Aorta (tissue), 5 donors: ENCODE measurements at places on chromosomes 7 and 10. TPM values are rescaled to one million over a fixed set of nuclear protein-coding genes. Genes with fewer than 3 reads are reported as not detected.

DNA sequence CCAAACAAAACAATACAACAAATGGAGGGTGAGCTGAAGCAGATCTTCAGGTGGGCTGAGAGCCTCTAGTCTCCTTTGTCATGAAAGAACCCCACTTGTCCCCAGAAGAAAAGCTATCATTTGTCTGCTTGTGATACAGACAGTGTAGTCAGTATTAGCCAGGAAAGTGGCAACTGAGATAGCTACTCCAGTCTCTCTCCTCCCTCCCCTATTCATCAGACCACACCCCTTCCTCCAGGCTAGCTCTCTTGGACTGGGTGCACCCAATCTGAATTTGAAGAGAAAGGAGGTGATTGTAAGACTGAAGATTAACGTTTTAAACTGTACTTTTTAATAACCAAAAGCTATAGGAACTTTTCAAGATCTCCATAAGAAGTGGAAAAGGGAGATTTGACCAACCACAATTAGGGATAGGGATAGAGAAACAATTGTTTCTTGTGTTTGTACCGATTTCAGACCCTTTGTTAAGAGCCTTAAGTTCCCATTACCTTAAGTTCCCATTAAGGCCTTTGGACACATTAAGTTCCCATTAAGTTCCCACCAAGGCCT, 14.1 kb downstream of the BMPR1A start:
- DNase-seq = no peak

DNA sequence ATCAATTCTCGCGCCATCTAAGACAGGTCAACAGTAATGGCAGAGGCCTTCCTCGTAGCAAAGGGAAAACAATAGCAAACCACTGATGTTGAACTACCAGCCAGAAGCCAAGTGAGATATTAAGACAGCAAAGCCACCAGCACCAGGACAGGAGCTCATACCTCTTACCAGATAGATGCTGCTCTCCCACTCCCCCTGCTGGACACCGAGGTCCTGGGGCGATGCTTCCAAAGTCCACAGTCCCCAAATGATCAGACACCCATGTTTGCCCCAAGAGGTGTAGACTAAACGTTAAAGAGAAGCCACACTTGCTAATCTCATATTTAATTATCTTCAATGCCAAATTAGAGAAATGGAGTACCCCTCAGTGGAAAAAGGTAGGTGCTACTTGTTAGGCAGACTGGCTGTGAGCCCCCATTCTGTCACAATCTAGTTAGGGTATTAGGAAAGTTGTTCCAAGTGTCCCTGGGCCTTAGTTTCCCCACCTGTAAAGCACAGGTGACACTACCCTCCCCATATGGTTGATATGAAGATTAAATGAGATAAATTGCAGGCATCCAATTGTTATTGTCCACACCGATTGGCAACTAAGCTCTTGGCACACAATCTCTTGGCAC, 39.9 kb downstream of the TOMM7 start:
- peak; percentile 80 for DNase-seq

- DNase-seq = peak; percentile 40
Observed at GRCh38 chr10:132392811-132393694, 3.9 kb upstream of the PWWP2B start.

- DNase-seq = no peak
Observed at GRCh38 chr10:101285519-101286070, 56.3 kb upstream of the LBX1 start.

DNA sequence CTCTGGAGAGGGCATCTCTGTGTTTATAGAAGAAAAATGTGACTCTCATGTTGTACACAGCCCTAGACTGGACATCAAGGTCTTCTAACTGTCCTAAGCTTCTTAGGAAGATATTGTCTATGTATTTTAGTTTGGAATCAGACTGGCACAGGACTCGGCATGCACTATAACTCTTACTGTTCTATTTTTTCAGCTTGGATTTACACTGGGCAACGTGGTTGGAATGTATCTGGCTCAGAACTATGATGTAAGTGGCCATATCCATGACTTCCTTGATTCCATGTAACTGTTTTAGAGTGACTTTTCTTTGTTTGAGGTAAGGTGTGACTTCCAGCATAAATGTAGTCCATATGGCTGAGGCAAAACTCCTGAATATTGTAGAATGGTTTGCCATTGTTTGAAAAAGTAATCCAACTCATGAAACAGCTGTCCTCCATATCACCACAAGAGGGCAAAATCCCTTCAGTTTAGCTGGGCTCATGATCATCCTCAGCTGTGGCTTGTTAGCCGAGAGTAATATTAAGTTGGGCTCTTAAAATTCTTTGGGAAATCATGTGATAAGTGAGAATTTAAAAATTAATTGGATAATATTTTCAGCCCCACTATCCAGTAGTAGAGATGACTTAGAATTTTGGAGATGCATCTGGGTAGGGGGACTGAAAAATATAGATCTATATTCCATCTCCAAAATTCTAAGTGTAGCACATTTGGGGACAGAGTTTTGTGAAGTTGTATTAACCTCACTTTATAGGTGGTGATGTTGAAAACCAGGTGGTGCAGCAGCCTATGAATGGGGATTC, 10.4 kb downstream of the STMP1 start:
- no peak for DNase-seq

DNA sequence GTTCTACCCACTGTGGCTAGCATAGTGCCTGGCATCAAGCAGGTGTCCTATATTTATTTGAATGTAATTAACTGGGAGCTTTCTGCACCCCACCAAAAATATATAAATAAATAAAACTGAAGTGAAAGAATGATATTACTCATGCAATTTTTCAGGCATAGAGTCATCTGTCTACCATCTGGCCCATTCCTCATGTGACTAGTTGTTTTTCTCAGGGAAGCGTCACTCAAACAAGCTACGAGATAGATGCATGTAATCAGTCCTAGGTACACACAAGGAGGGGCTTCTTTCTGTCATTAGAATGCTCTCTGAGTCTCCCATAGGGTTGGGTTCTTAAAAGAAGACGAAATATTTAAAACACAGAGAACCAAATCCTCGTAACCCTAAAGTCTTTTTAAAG, 255.5 kb upstream of the KMT2E start:
- no peak for DNase-seq

DNA sequence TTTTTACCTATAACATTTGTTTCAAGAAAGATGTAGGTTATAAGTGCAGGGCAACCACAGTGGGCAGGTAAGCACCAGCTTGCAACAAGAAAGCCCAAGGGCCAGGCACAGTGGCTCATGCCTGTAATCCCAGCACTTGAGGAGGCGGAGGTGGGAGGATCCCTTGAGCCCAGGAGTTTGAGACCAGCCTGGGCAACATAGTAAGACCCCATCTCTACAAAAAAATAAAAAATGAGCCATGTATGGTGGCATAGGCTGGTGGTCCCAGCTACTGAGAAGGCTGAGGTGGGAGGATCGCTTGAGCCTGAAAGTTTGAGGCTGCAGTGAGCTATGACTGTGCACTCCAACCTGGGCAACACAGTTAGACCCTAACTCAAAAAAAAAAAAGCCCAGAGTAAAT, 12.8 kb downstream of the BCL7B start:
- no peak for DNase-seq

DNA sequence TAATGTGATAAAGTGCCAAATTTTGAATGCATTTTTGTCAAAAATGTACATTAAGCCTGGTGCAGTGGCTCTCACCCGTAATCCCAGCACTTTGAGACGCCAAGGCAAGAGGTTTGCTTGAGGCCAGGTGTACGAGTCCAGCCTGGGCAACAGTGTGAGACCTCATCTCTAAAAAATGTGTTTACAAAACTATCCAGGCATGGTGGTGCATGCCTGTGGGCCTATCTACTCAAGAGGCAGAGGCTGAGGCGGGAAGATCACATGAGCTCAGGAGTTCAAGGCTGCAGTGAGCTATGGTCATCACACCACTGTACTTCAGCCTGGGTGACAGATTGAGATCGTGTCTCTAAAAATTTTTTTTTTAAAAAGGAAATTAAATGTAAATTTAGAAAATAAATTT, 18.5 kb upstream of the MGMT start:
- no peak for DNase-seq

DNA sequence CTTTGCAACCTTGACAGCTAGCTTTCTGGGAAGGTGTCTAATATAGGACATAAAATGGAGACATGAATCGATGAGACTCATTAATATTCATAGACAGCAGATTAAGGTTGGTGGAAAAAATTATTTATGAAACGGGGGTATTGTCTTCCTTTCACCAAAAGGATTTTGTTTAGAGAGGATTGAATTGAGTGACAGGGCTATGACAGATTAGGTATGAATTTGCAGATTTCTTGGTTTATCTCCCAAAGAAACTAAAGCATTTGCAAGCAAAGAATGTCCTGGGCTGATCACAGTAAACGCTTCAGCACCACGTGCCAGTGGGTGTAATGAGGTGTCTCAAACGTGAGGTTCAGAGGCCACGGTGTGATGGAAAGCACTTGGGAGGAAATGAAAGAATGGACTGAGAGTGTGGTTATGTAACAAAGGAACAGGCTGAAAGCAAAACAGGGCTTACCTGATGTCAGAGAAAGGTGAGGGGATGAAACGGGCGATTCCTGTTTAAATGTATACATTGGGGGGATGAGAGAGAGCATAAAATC, 329.2 kb upstream of the NPVF start:
- no peak for DNase-seq

DNA sequence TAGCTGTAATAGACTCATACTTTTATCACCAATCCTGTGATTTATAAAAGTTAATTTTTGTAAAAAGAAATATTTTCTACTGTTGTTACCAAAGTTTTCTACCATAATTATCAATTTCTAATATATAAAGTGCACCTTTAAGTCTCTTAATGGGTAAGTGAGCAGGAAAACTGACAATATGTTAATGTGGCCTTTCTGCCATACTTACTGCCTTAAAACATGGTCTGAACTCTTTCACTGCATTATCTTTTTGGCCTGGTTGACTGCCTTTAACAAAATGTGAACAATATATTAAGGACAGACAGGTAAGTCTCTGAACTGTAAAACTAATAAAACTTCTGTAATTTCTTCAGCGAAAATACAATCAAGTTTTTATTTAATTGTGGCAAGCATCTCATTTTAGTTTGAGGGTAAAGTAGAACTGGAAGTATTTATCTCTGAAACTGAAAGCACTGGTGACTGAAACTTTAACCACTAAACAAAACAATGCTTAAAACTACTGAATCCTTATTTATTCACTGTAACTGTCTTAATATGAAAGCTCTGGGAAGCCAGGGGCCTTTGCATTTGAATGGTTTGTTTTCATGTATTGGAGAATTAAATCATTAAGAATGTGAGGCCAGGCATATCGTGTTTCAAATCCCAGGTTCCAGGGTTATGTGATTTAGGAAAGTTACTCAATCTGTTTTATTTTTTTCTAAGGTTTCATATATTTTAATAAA, 948.8 kb upstream of the POT1 start:
- no peak for DNase-seq

GRCh38 chr10:3433131-3433530, 260.5 kb upstream of the PITRM1 start:
- no peak for DNase-seq

GRCh38 chr7:95391761-95392160, 4.4 kb downstream of the PON3 start:
- DNase-seq = no peak

- peak; percentile 39 for DNase-seq
Observed at GRCh38 chr10:103545771-103546281, 52.3 kb downstream of the NEURL1 start.

GRCh38 chr10:118521415-118522117, 73.9 kb downstream of the PRLHR start:
- DNase-seq = no peak

DNA sequence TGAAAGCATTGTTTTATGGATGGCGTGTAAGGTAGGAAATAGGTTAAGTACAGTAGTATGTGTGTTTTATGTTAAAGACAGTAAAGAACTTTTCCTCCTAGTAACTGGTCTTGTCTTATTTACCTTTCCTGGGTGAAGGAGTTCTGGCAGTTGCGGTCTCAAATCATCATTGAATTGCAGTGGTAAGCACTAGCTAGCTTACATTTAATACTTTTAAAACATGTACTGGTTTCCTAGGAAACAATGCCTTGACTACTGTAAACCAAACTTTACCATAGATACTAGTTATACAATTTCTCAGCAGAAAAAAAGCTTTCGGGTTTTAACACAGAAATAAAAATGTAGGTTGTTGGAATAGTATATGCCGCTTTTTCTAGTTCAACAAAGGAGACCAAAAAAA, 37.7 kb downstream of the PRKG1 start:
- DNase-seq = no peak

GRCh38 chr7:123140561-123140960, 59.2 kb downstream of the SLC13A1 start:
- DNase-seq = no peak

Gene IFIT5
- 18.5 TPM for total RNA-seq

Gene CEP55
- 0.55 TPM for total RNA-seq

Gene KDM7A
- total RNA-seq = 24.9 TPM

Gene AKR1B1
- 69.3 TPM for total RNA-seq

Gene OR6V1
- total RNA-seq = not detected

Gene VWDE
- 0.21 TPM for total RNA-seq

Gene HOXA6
- total RNA-seq = 6.3 TPM

Gene PRKAR2B
- 4.0 TPM for total RNA-seq

Gene GIMAP1
- total RNA-seq = 11.6 TPM

Gene HPSE2
- total RNA-seq = 6.3 TPM
